ENCODE measurements at places on chromosomes 2 and 18.

DNA sequence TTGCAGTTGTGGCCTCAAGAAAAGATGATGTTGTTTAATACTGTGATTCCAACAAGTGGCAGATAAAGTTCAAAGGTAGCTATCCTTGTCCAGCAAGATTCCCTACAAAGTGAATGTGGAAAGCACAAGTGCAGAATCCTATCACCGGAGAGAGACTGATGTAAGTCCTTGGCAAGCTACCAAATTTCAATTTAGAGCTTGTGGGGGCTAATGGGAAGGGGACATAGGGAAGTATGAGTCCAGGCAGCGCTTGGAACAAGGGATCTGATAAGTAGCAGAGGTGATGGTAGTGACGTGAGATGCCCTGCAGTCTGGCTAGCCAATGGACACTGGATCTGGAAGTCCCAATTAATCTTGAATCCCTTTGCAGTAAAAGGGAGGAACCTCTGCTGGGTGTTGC is 165.2 kb upstream of the DTNA start:
- H3K4me3 ChIP-seq, result no peak overlapping the region
- DNase-seq, result no peak
- H3K27me3 ChIP-seq, result no peaks in the 10 kb centered on the region
- H3K36me3 ChIP-seq, result no peaks in the 10 kb centered on the region
- no peak overlapping the region for H3K27ac ChIP-seq

DNA sequence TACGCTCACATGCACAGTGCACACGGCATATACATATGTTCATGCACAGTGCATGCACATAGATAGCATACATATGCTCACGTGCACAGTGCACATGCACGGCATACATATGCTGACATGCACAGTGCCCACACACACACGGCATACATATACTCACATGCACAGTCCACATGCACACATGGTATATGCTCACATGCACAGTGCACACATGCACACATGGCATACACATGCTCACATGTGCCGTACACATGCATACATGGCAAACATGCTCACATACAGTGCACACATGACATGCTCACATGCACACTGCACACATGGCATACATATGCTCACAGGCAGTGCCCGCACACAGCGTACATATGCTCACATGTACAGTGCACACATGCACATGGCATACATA is 97.7 kb upstream of the CTDP1 start:
- no peaks in the 10 kb centered on the region for H3K4me1 ChIP-seq
- no peaks in the 10 kb centered on the region for H3K27me3 ChIP-seq
- no peaks in the 10 kb centered on the region for H3K36me3 ChIP-seq
- H3K4me3 ChIP-seq, result no peak overlapping the region
- no peak overlapping the region for H3K27ac ChIP-seq

- peaks cover 53% of the 10 kb centered on the region for H3K4me1 ChIP-seq
- no peak overlapping the region for H3K4me3 ChIP-seq
- no peak for DNase-seq
Observed at GRCh38 chr2:223621901-223622300, 19.7 kb upstream of the SCG2 start.

DNA sequence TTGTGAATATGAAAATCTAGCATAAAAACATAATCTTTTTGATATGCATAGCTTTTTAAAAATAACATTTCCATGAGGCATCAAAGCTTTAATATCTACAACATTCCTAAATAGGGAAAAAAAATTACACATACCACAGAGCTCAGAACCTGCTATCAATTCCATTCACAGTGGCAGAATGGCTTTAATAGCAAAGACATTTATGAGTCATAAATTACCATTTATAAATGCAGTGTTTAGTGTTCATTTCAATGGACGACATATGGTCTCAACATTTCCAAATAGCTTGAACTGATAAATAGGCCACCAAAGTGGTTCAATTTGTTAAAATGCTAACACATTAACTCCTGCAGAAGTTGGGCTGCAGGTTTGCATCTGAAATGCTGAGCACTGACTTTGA is 600.6 kb upstream of the SETBP1 start:
- DNase-seq, result no peak
- no peaks in the 10 kb centered on the region for H3K36me3 ChIP-seq
- peaks cover 13% of the 10 kb centered on the region for H3K4me1 ChIP-seq
- no peak overlapping the region for H3K27ac ChIP-seq
- H3K4me3 ChIP-seq, result no peak overlapping the region
- no peaks in the 10 kb centered on the region for H3K27me3 ChIP-seq

DNA sequence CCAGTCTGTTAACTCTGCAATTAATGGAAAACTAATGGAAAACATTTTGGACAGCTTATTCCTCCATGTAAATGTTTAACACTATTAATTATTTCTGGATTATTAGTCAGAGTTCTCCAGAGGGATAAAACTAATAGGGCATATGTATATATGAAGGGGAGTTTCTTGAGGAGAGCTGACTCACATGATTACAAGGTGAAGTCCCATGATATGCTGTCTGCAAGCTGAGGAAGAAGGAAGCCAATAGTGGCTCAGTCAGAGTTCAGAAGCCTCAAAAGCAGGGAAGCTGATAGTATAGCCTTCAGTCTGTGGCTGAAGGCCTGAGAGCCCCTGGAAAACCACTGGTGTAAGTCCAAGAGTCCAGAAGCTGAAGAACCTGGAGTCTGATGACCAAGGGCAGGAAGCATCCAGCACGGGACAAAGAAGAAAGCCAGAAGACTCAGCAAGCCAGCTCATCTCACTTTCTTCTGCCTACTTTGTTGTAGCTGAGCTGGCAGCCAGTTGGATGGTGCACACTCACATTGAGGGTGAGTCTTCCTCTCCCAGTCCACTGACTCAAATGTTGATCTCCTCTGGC is 136.0 kb downstream of the PTH2R start:
- DNase-seq, result no peak
- H3K36me3 ChIP-seq, result no peaks in the 10 kb centered on the region
- no peaks in the 10 kb centered on the region for H3K4me1 ChIP-seq
- peak overlapping the region; percentile 9 for H3K27ac ChIP-seq

GRCh38 chr2:212912445-212913103 is 238.8 kb downstream of the IKZF2 start:
- no peaks in the 10 kb centered on the region for H3K36me3 ChIP-seq
- H3K27ac ChIP-seq, result no peak overlapping the region
- DNase-seq, result no peak
- H3K27me3 ChIP-seq, result no peaks in the 10 kb centered on the region
- no peak overlapping the region for H3K4me3 ChIP-seq

- no peaks in the 10 kb centered on the region for H3K27me3 ChIP-seq
- peaks cover 11% of the 10 kb centered on the region for H3K4me1 ChIP-seq
- peaks cover 8% of the 10 kb centered on the region for H3K36me3 ChIP-seq
- H3K4me3 ChIP-seq, result no peak overlapping the region
- H3K27ac ChIP-seq, result no peak overlapping the region
- DNase-seq, result no peak
Observed at GRCh38 chr2:64124571-64124970, 19.6 kb downstream of the PELI1 start.

DNA sequence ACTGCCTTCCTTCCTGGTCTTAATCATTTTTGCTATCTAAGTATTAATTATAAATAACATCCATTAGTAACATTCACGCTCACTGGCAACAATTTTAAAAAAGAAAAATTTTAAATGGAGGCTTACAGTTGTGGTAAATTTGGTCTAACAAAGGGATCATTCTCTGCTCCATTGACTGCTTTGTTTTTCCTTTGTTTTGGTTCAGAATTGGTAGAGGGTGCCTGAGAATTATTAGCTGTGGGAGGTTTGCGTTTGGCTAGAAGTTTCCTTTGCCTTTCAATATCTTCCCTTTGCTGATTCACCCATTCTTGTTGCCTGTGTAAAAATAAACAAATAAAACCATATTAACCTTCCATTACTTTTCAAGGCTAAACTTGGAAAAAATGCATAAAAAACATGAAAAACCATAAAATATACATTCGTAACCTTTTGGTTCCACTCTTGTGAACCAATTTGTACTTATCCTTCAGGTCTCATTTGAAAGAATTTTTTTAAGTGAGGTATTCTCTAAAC is 114.6 kb downstream of the TLK1 start:
- H3K27me3 ChIP-seq, result no peaks in the 10 kb centered on the region
- no peak for DNase-seq
- H3K4me1 ChIP-seq, result peaks cover 12% of the 10 kb centered on the region
- H3K36me3 ChIP-seq, result peaks cover 24% of the 10 kb centered on the region
- no peak overlapping the region for H3K27ac ChIP-seq
- H3K4me3 ChIP-seq, result no peak overlapping the region

DNA sequence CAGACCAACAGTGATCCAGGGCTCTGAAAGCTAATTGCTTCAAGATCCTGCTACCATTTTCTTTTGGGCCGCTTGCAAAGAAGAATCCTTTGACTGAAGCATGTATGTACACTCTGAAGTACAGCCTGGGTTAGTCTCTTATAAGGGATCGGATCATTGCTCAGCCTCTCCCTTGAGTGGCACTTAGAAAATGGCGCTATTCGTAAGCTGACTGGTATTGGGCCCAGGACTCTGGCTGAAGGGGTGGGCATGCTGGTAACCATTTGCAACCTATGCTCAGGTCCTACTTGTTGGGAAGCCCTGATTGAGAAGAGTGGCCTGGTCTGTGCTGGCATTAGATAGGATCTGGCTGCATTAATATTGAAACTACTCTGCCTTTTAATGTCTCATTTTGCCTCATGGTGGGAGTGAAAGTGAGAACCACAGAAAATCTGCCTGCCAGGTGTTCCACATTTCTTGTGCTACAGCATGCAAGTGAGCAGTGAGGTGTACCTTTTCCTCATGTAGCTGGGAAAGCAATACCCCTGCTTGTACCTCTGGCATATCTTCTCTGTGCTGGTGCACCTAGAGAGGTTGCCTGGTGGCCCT is 661 bp upstream of the MGAT5 start:
- peaks cover 28% of the 10 kb centered on the region for H3K4me1 ChIP-seq
- no peak for DNase-seq
- H3K36me3 ChIP-seq, result no peaks in the 10 kb centered on the region
- no peak overlapping the region for H3K27ac ChIP-seq
- no peaks in the 10 kb centered on the region for H3K27me3 ChIP-seq

- H3K36me3 ChIP-seq, result no peaks in the 10 kb centered on the region
- no peaks in the 10 kb centered on the region for H3K27me3 ChIP-seq
- H3K4me3 ChIP-seq, result no peak overlapping the region
- H3K4me1 ChIP-seq, result peaks cover 20% of the 10 kb centered on the region
- no peak for DNase-seq
- H3K27ac ChIP-seq, result no peak overlapping the region
Observed at GRCh38 chr2:42193722-42194187, 24.6 kb downstream of the EML4 start.

- no peak overlapping the region for H3K4me3 ChIP-seq
- no peaks in the 10 kb centered on the region for H3K27me3 ChIP-seq
- no peak for DNase-seq
Observed at GRCh38 chr2:124323321-124323720, 298.2 kb downstream of the CNTNAP5 start.

- no peaks in the 10 kb centered on the region for H3K27me3 ChIP-seq
- H3K4me3 ChIP-seq, result no peak overlapping the region
- H3K4me1 ChIP-seq, result peaks cover 40% of the 10 kb centered on the region
- H3K27ac ChIP-seq, result peak overlapping the region; percentile 1
- DNase-seq, result no peak
Observed at GRCh38 chr2:217017456-217018252, 157.8 kb upstream of the TNP1 start.

DNA sequence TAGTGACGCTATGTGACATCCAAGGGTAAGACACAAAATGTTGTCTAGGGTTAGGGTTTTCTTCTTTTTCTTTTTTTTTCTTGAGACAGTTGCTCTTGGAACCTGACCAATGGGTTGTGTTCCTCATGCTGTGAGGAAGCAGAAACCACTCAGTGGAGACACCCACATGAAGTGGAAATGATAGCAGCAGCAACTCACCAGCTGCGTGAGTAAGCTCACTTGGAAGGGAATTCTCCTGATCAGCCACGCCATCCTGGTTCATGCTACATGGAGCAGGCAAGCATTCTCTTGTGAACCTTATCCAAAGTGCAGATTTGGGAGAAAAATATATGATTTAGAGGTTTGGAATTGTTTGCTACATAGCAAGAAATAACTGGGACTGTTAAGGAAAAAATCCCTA is 863.7 kb downstream of the EPHA4 start:
- H3K4me1 ChIP-seq, result peaks cover 20% of the 10 kb centered on the region
- H3K36me3 ChIP-seq, result no peaks in the 10 kb centered on the region
- DNase-seq, result no peak
- no peak overlapping the region for H3K4me3 ChIP-seq

- H3K36me3 ChIP-seq, result no peaks in the 10 kb centered on the region
- peaks cover 12% of the 10 kb centered on the region for H3K4me1 ChIP-seq
- H3K4me3 ChIP-seq, result no peak overlapping the region
- H3K27ac ChIP-seq, result no peak overlapping the region
Observed at GRCh38 chr18:48031641-48032040, 101.2 kb upstream of the SMAD2 start.

DNA sequence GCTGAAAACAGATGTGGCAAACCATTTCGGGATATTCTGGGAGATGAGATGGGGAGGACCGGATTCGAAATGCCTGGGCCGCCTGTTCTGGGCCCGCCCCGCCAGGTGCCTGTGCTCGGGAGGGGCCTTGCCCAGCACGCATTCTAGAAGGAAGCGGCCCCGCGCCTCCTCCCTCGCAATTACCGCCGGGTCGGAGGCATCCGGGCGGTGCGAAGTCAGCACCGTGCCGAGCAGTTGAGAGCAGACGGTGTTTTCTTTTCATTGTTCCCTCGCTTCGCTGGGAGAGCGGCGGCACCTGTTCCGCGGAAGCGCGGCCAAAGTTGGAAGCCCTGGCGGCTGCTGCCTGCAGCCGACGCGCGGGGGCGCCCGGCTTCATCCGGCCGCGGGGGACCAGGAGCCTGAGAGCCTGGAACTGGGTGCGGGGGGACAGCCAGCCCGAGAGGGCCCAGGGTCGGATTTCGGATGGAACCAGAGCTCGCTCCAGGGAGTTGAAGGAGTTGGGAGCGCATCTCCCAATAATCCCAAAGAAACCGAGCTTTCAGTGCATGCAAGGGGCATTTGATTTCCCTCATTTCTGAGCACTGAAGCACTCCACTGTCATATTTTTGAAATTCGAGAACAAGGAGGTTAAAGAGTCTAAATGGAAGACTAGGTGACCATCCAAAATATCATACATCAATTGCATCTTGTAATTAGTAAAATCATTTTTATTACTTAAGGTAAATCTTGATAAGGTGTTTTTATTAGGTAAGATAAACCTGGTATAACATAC is 241.8 kb upstream of the RAB12 start:
- H3K27ac ChIP-seq, result no peak overlapping the region
- H3K27me3 ChIP-seq, result peaks cover 44% of the 10 kb centered on the region
- H3K4me3 ChIP-seq, result peak overlapping the region; percentile 22
- peaks cover 2% of the 10 kb centered on the region for H3K36me3 ChIP-seq

- no peaks in the 10 kb centered on the region for H3K4me1 ChIP-seq
- H3K36me3 ChIP-seq, result no peaks in the 10 kb centered on the region
- DNase-seq, result no peak
Observed at GRCh38 chr2:183112577-183112976, 11.7 kb upstream of the NUP35 start.

- H3K27ac ChIP-seq, result no peak overlapping the region
- H3K4me3 ChIP-seq, result no peak overlapping the region
- H3K36me3 ChIP-seq, result no peaks in the 10 kb centered on the region
- no peaks in the 10 kb centered on the region for H3K4me1 ChIP-seq
- no peak for DNase-seq
- no peaks in the 10 kb centered on the region for H3K27me3 ChIP-seq
Observed at GRCh38 chr2:175575346-175576258, 394.1 kb upstream of the ATP5MC3 start.

- peaks cover 6% of the 10 kb centered on the region for H3K4me1 ChIP-seq
- H3K27me3 ChIP-seq, result no peaks in the 10 kb centered on the region
- H3K36me3 ChIP-seq, result no peaks in the 10 kb centered on the region
- no peak overlapping the region for H3K4me3 ChIP-seq
- DNase-seq, result no peak
Observed at GRCh38 chr2:106960683-106961161, 74.8 kb upstream of the ST6GAL2 start.

All from neural crest cell (in vitro differentiated cells).